ENCODE measurements at places on chromosomes 3 and 15.

GRCh38 chr3:17783426-17783825, 41.0 kb upstream of the TBC1D5 start:
- no peak for DNase-seq

DNA sequence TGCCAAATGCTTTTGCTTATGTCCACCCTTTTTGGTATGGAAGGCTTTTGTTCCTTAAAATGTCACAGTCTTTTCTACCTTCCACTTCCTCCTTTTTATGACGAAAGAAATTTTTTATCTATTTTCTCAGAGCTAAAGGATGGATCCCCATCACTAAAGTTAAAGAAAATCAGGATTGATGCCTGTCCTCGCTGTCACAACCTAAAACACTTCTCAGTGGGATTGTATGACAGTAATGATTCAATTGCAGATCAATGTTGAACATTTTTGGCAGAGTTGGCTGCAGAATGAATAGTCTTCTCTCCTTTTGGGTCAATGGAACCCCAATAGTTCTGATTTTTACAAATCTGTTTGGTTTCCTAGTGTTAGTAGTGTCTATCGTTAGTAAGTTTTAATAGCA, 549.8 kb upstream of the ROBO2 start:
- DNase-seq: no peak

DNA sequence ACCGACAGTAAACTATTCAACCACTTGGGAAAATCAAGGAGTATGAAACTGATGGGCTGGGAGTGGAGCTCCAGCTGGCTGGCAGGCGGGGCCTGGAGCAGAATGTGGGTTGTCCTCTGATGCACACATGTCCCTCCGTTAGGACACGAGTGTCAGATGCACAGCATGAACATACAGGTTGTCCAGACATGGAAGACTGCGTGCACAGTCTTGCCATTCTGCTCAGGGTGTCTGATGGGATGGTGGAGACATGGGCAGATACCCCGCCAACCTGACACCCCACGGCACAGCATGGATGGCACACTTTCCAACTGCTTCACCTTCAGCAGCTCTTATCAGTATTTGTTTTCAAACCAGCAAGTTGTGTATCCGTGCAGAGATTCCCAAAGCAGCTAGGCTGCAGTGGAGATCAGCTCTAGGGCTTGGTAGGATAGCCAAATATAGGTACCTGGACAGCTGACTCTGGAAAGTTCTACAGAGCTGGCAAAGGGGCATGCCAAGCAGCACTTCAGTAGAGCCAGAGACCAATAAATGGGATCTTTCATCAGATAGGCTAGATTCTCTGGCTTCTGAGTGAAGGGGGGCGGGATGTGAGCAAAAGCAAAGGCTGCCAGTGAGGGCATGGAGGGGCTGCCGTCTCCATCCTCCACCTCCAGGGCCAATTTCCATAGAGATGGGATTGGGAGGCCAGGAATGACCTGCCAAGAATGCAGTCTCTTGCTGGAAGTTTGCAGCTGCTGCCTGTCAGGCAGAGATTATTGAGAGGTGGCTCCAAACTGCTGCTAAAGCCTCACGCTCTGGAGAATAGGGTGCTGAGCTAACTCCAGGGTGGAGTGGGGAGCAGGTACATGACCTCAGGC, 47.2 kb upstream of the KY start:
- no peak for DNase-seq

GRCh38 chr3:8942115-8942514, 21.2 kb downstream of the RAD18 start:
- no peak for DNase-seq

DNA sequence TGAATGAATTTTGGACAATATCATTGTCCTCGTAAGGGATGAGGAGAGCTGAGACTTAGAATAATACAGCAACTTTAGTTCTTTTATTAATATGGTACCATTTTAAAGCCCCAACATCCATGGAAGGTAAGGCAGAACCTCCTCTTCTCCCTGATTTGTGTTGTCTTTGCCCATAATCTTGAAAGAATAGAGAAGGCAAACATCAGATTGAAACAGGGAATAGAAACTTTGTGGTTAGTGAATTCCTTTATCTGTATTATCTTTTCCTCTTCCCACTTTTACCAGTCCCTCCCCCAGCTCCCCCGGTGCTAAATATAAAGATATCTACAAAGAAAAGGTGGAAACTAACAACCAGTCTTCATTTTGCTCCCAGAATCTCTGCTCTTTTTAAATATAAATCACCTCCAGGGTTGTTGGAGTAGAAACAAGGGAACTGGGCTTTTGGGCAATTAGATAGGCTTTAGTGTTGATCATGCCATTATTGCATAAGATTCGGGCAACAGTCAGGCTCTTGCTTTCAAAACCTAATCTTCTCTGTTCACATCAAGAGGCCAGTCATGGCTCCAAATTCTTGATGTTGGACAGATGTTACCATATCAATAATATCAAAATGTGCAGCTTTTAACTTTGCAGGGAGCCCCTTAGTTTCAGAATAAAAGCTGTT, 32.5 kb downstream of the ITPR1 start:
- no peak for DNase-seq

GRCh38 chr15:38896647-38897046, 332.0 kb upstream of the RASGRP1 start:
- no peak for DNase-seq
